ENCODE measurements at places on chromosomes 1 and 21.
A peak's percentile ranks its signal among the peaks of the same experiment; 100 is the strongest.

DNA sequence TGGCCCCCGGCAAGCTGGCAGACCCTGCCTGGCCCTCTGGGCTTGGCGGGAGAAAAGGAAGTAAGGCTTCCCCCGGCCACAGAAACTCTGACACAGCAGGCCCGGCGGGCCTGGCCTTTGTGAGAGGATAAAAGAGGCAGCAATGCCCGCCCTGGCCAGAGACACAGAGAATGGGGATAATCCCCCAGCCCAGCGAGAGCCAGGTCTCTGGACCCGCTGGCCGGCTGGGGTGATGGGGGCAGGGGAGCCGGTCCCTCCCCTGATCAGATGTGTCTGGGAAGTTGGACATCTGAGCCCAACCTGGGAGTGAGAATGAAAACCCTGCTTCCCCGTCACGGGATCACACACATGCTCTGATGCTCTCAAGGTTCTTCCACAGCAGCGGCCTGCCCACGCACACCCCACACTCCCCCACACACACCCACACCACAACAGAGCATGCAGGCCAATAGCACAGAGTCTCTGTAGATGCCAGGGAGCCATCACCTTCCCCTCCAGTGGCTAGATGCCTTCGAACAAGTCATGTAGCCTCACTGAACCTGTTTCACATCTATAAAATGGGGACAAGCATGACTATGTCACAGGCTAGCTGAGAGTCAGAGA lies 4.2 kb downstream of the RSPO1 start:
- DNase-seq: no peak

- peak; percentile 94 for DNase-seq
Observed at GRCh38 chr21:33801424-33802405, 113.9 kb downstream of the ATP5PO start.

DNA sequence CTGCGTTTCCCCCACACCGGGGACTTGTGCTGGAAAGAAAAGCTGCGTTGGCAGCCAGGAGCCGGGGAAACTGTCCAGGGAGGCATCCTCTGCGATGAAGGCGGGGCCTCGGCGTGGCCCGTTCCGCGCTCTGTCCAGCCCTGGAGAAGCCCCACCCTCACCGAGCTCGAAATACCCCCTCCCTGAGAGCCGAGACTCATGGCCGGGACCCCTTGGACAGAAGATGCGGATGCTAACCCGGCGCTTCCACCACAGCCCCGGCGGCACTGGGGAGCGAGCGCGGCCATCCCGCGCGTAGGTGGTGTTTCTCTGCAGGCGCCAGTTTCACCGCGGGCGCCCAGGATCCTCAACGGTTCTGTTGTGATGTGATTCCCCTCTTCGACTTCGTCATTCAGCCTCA lies 31.6 kb downstream of the PDE9A start:
- no peak for DNase-seq

DNA sequence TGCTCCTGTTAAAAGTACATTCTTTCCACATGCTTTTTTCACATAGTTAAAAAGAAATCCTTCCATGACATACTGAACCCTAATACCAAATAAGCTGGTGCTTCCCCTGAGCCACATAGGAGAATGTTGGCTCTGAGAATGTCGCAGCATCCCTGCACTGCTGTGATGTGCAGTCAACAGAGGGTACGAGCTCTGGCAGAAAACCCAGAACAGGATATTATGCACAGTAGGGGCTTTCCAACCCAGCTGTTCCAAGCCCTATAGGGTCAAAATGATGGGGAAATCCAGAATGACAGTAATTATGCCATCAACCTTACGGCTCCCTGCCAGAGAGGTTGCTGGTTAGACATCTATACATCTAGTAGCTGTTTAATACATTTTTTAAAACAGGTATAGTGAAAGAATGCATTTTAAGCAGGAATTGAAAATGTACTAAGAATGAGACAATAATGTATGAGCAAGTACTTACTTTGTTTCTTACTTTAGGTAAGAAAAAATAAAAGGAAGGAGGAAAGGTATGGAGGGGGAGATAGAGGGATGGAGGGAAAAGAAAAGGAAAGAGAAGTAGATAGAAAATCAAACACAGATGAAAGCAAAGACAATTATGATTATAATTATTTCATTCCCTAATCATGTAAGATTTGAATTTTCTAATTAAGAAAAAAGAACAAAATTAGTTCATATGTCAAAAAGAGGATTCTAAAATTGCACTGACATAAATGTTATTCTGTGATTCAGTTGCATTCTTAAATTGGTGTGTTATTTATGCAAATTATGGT lies 126.0 kb downstream of the NR5A2 start:
- no peak for DNase-seq

All from DMS153 (cell line).